Putamen (tissue), 1 donor: ENCODE measurements at places on chromosomes 11 and 22.

DNA sequence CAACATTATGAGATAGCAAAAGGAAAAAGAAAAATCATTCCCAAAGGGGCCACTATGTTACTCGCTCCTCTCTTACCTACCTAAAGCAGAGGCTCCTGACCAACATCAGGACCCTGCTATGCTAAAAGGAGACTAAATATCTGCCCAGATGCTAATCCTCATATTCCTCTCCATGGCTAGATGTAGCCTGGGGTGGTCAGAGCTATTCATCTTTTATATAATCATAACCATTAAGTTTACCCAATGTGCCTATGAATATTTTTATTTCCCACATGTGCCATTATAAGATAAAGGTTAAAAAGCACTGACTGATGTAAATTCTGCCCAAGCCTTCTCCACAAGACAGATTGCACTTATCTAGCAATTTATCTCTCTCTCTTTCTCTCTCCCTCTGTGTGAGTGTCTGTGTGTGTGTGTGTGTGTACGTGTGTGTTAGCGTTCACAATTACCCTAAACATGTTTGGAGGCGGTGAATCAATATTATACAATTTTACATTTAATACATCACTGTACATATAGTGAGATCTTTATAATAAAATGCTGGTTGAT, 41.2 kb upstream of the ANO5 start:
- DNase-seq, result no peak

- no peak for DNase-seq
Observed at GRCh38 chr11:119062779-119063178, 4.8 kb upstream of the VPS11 start.

DNA sequence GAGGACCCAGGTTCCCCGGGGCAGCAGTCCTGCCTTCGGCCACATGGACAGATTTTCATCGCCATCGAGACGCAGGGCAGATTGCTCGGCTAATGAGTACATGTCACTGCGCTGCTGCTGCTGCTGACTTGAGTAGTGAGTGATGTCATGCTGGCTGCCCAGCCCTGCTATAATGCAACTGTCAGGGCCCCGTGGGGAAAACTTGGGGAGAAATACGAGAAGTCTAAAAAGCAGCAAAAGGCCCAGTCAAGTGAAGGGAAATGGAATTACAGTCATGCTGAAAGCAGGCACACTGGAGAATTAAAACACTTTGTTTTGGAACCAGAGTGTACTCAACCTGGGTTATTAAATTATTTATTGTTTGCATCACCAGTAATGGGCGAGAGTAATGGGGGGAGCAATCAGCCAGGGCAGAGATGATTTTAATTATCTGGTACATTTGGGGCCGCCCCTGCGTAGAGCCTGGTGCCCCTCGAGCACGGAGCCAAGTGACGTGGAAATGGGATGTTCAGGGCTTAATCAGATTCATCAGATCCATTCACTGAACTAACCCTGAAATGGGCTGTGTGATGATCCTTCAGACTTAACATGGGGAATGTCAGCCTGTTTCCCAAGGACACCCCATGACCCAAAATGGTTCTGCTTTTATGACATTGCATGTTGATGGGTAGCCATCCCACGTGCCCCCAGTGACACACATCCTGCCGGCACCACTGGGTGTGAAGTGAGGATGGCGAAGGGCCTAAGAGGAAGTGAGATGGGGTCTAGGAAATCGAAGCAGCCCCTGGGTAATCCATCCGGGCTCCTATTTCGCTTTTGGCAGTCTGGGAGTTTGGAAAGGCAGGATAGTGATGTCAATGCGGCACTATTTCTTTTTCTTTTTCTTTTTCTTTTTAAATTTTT, 241.6 kb upstream of the CADM1 start:
- DNase-seq, result no peak

DNA sequence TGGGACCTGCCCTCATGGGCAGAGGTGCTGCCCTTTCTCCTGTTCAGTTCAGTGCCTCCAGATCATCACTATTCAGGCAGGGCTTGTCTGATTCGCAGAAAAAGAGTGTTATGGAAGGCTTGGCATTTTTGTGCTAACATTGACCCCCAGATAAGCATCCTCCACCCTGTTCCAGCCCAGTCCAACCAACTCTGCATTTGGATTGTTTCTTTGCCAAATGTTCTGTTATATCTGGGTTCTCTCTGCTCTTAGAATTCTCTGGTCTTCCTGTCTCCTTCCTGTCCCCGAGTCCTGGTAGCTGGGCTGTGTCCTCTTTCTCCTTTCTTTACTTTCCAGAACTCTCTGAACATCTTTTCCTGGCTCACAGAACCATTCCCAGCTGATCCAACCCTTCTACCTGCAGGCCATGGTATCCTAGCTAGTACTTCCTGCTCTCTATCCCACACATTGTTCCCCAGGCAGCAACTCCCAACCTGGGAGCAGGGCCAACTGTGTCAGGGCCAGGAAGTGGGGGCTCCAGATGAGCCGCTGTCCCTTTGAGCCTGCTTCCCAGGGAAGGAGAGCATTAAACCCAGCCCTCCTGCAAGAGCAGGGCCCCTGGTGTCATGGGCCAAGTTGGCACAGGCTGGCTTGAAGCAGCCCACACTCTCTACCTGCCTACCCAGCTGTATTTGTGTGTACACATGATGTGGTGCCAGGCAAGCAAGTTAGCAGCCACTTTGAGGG, 280.7 kb upstream of the CADM1 start:
- no peak for DNase-seq

DNA sequence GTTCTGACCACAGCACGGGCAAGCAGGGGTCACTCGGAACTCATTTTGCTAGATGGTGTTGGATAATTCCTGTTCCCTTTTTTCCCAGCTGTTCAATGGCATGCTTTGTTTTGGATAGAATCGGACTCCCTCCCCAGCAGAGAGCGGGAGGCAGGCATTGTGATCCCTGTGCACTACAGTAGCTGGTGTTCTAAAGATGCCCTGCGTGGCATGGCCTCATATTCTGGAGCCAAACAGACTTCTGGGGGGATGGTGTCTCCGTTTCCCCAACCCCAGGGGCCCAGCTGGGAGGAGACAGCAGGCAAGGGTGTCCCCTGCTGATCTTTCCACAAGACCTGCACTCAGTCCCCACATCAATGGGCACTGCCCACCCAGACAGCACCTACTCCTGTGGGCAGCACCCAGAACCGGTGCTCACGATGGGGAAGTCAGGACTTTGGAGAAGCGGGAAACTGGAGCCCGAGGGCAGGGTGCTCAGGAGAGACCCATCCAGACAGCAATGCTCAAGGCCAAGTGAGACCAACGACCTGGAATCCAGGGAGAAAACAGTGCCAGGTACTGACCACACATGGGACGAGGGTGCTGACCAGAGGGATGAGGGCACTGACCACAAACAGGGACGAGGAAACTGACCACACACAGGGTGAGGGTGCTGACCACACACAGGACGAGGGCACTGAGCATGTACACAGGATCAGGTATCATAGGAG, 934.9 kb downstream of the BRD1 start:
- DNase-seq, result peak; percentile 20

GRCh38 chr22:18108187-18108586, 2.4 kb upstream of the TUBA8 start:
- DNase-seq, result no peak

DNA sequence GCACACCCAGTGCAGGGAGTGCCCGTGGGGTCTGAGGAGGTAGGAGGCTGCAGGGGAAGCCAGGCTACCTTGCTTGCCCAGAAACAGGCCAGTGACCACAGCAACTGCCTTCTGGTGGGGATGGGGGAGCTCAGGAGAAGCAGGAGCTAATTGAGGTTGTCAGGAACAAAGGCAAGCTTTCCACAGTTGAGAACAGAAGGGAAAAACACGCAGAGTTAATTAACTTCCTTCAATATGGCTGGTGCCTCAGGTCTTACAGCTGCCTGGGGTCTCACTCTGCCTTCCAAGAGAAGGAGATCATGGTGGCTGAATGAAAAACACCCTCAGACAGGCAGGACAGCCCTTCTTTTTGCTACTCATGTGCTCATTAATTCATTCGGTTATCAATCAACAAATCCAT, 127.9 kb upstream of the SYT13 start:
- DNase-seq, result no peak

DNA sequence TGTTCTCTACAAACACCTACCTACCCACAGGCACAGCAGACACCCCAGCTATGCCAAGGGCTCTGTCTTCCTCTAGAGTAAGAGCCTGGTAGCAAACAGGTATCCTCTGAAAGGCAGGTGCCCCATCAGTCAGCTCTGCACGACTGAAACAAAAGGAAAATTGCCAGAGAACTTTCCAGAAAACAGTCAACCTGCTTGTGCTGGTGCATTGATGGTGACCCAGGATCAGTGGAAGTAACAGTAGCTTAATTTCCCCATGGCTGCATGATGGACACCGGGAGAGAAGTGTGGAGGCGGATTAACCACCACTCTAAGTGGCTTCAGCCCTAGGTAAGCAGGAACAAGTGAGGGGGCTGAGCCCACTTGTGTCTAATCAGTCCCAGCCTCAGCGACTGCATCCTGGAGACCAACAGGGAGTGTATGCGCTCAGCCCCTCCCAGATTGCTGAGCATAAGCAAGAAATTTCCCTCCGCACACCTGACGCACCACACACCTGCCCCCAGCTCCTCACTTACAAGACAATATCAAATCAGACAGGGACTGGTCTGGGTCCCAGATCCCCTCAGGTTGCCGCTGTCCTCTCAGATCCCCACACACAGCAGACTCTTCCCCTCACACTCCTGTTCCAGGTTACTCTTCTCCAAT, 70.7 kb upstream of the IGLL5 start:
- no peak for DNase-seq

GRCh38 chr11:12735262-12735661, 61.0 kb downstream of the TEAD1 start:
- DNase-seq, result no peak

DNA sequence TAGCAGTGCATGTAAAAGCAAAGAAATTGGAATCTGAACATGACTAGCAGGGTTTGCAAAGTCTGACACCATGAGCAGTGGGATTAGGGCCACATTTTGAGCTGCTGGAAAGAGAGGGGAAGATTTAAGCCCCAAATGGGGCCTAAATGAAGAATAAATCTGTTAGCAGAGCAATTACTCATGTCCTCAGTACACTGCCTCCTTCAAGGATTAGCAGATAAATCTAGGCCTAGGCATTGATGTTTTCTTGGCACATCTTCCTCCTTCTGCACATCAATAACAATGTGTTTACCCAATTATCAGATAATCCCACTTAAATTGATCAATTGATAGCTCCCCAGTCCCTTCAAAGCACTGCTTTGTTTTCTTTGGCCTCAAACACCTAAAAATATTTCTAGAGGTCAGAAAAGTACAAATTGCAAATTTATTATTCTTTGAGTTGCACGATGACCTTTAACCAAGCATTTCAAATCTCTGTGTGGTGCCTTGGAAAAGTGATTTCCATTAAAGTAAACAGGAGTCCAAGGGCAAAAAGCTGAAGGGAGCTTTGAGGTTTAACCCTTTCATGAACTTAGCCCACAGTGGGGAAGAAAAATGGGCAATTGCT, 514.7 kb upstream of the CHORDC1 start:
- no peak for DNase-seq

DNA sequence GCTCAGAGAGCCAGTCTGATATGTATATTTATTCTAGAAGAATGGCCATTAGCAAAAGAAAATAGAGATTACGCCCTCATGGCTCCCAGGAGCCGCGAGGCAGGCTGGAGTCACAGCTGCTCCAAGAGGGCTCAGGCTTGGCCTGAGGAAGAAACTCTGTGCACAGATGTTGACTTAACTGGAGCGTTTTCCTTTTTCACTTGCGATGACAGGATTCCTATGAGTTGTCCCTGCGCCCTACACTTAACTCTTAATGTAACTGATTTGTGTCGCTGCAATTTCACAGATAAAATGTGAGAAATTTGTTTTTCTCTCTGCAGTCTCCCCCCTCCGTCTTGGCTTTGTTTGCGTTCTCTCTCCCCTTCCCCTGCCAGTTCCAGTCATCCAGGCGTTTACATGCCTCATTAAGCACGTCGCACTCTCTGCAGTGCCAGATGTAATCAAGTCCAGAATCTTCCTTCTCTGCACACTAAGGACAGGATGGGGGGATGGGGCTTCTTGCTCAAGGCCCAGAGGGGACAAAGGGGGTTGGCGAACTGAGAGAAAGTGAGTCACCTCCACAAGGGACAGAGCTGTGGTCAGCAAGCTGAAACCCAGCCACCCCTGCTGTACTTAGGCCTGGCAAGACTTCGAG, 1060.1 kb downstream of the NTM start:
- DNase-seq, result no peak

DNA sequence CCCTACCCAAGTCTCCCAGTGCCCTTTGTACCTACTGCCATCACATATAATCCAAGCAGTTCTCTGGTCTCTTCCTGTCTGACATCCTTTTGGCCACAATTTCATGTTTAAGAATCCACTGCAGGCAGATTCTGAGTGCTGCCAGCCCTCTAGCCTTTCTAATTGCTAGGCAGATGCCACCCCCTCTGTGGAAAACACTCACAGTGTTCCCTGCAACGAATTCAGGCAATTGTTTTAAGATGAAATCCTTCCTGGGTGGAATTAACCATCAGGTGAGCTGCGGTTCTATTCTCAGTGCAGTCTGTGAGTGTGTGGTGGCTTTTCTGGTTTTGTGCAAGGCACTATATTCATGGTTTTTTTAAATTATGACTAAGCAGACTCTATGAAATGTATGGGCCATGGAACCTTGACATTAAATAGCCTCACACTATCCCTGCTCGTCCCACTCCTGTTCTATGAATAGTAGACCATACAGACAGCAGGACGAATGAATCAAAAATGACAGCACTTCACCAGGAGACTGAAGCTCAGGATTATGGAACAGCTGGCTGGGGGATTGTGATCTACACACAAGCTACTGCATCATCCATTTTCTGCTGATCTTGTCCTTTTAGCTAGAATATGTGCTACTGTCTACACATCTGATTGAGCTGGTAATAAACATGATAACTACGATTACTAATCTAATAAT, 29.8 kb upstream of the BMAL1 start:
- DNase-seq, result no peak

DNA sequence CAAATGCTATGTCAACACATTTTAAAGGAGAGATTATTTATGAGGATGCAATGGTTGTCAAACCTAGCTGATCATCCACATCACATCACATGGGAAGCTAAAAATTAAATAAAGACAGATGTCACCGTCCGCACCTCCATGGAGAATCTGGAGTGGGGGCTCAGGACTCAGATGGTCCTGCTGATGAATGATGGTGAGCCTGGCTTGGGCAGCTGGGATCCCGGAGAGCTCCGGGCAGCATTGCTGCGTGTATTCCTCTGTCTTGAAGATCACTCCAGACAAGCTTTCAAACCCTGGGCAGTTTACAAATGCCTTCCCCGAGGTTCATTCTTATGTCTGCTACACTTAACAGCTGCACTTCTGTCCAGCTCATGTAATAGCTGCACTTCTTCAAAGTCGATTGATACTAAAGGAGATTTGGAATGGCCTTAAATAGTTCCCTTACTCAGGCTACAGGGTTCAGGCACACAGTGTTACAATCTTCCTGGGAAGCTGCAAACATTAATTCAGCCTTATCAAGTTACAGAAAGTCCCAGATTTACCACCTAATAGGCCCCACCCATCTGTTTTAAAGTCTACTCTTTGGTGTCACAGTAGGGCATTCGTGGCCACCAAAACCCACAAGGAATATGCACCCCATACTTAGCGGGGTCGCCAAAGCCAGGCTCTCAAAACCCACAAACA, 34.7 kb upstream of the CSNK2A3 start:
- DNase-seq, result no peak
